Mucosa of gallbladder (tissue), 1 donor: ENCODE measurements at places on chromosomes 4 and X. TPM values are rescaled to one million over a fixed set of nuclear protein-coding genes. Genes with fewer than 3 reads are reported as not detected.

DNA sequence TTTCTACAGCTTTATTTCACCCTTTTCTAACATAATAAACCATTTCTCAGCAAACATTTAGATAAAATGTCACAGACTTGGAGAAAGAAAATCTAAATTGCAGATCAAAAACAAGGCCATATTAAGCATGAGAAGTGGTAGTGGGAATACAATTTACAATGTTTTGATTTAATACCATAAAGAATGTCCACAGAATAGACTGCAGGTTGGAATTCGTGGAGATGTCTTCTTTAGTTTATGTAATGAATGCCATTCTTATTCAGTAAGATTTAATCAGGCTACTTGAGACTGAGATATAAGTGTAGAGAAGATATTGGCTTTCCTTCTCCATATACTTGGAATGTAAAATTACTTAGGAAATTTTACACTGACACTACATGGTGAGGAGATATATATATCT is 91.9 kb upstream of the ZFP42 start:
- no peak for DNase-seq

DNA sequence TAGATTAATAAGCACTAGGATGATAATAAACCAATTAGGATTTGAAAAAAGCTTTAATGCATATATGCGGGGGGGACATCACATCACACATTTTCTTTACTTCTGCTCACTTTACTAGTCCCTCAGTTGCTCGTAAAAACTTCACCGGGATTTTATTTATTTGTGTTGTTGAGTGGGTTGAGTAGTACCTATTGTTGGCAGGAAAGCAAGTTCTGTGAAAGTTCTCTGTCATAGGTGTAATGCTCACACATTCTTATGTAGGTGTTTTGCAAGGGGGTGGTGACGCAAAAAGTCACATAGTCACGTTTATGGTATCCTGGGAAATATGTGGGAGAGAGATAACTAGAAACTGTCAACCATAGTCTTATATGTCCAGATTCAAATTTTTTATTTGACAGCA is 65.3 kb downstream of the PDLIM5 start:
- DNase-seq = no peak

GRCh38 chr4:160510928-160511327 is 1408.0 kb downstream of the RAPGEF2 start:
- no peak for DNase-seq

GAGE2A gene
- not detected for total RNA-seq

RASGEF1B gene
- total RNA-seq = 24.7 TPM

DNA sequence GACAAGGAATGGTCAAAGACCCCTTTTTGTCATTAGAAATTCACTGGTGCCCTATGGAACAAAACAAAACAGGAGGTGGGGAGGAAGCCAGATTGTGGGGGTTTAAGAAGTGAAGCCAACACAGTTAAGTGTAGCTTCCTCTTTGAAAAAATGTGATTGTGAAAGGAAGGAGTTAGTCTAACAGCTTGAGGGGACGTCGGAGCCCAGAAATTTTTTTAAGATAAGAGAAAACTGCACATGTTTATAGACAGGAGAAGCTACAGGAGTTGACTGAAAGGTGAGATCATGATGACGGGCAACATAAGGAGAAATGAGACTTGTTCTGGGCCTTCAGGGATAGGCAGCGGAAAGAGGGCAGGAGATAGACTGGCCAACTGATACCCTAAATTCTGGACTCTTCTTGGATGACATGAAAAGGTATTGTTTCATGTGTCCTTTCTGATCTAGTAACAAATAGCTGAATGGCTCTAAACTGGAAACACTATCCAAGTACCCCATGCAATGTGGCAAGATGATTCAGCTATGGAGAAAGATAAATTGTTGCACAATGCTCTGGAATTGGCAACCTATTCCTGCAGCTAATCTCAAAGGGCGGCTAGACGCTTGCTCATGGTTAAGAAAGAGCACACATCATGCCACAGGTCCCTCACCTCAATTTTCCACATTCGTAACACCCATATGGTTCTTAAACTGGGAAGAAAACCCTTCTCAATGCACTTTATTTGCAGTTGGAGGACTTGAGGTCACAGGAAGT is 3.7 kb upstream of the HDAC8 start:
- no peak for DNase-seq

SLC9B1 gene
- 0.81 TPM for total RNA-seq

- no peak for DNase-seq
Observed at GRCh38 chr4:42643685-42644084, 13.2 kb downstream of the ATP8A1 start.

DNA sequence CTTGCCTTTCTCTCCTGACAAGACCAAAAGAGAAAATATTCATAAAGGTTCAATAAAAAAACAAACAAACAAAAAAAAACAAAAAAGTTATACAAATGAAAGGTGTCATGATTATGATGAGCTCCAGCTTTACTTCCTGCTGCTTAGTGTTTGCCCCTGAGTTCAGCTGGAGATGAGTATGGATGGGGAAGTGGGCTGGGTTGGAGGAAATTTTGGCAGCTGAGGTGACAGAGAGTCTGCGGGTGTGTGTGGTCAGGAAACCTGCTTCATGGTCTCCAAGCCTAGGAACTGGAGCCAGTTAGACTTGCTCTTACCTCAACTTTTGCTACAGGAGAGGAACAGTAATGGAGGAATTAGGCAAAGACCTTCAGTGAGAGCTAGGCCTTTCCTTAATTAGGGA is 4.3 kb upstream of the CYSLTR1 start:
- DNase-seq = no peak

TRPC3 gene
- total RNA-seq = 14.1 TPM

GRCh38 chr4:173135241-173135847 is 33.3 kb upstream of the GALNT7 start:
- DNase-seq = no peak

ARSD gene
- 82.5 TPM for total RNA-seq
